ENCODE measurements at places on chromosomes 4 and X.

DNA sequence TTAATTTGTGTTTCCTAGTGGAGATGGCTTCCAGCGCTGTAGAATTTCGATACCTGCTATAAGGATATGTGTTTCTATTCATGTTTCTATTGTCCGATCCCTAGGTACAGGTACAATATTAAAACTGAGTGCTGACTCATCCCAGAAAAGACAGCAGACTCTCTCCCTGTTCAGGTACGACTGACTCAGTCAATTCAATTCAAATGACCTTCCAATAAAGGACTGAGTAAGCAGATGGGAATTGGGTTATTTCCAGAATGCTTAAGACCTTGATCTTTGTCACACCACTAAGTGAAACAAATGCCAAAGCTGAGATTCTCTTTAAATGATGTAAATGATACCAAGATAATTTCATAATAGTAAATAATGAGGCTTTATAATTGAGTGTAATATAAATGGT is 1596.9 kb downstream of the RPA4 start:
- DNase-seq = no peak

- no peak for DNase-seq
Measured at GRCh38 chrX:76617020-76617419, 189.5 kb downstream of the MAGEE1 start.

GRCh38 chrX:26927419-26927818 is 535.7 kb downstream of the PPP4R3C start:
- no peak for DNase-seq

DNA sequence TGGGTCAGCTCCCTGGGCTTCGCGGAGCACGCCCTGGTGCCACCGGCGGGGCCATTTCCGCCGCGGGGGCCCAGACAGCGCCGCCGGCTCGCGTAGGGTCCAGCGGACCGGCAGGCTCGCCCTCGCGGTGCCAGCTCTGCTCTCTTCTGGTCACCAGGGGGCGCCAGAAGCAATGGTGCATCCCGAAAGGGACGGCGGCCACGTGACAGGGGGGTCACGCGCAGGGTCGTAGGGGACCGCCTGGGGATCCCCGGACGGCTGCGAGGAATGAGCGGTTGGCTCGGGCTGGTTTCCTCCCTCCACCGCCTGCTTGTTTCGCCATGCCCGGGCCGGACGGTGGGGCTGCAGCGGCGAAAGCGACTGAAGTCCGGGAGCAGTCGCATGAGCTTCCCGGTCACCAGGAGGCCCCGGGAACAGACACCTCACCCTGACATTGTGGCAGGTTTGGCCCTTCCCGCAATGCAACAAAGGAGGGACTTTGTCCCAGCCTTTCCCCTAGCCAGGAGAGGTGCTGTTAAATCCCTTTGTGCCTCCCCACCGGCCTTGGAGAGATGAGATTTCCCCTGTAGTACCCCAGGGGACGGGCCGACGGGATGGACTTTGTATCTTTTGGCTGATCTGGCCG is 15.8 kb downstream of the ZCCHC12 start:
- peak; percentile 61 for DNase-seq

DNA sequence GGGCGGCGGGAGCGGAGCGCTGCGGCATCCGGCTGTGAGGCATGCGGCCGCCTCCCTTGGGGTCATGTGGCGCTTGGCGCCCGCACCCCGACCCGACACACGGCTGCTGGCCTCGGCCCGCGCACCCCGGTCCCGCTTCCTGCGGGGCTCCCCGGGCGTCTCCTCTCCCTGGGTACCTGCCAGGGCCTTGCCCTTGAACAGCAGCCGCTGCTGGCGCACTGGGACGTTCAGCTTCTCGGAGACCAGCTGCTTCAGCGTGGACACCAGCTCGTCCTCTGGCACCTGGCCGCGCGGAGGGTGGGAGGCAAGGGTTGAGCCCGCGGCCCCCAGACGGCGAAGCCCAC is 391 bp downstream of the UBL4A start:
- DNase-seq = peak; percentile 59

GRCh38 chr4:136554033-136554432 is 978.3 kb downstream of the PCDH18 start:
- no peak for DNase-seq

- DNase-seq = no peak
Measured at GRCh38 chr4:111303806-111304205, 680.9 kb upstream of the PITX2 start.

DNA sequence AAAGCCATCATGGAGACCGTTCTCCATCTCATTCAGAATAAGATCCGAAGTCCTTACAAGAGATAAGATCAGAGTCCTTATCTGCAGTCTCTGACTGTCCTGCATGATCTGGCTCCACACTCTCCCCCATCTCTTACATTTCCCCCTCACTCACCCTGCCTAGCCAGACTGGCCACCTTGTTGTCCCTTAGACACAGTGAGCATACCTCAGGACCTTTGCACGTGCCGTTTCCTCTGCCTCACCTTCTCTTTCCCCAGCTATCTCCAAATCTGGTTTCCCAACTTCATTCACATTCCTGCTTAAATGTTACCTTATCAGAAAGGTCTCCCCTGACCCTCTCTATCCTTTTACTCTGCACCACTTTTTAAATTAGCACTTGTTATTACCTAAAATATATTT is 44.0 kb downstream of the KLHL5 start:
- no peak for DNase-seq

DNA sequence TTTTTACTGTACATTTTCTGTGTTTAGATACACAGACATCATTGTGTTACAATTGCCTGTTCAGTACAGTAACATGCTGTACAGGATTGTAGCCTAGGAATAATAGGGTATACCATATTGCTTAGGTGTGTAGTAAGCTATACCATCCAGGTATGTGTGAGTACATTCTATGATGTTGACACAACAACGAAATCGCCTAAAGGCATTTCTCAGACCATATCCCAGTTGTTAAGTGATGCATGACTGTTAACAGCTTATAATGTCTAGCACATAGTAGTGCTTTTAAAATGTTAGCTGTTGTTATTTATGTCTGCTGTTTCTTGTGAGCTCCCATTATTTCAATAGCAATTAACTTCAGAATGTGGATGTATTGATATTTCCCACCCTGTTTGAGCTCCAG is 4.5 kb downstream of the PRRG1 start:
- DNase-seq = no peak

DNA sequence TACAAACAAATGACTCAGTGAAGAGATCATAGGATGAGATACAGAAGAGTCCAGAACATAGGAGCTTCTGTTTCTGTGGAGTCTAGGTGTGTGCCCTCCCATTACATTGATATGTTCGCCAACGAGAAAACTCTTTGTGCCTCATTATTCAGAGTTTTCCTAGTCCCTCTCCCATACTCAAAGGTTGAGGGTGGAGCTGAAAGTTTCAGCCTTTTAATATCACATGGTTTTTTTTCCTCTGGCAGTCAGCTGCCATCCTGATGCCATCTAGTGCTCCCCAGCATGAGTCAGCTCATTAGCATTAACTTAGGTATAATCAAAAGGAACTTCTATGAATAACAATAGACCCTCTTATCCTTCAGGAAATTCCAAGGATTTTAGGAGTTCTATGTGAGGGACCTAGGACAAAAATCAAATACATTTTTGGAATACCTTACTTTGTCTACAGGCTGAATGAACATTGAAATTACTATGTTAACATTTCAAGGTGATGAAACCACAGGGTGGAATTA is 559.6 kb upstream of the AMOT start:
- DNase-seq = no peak

DNA sequence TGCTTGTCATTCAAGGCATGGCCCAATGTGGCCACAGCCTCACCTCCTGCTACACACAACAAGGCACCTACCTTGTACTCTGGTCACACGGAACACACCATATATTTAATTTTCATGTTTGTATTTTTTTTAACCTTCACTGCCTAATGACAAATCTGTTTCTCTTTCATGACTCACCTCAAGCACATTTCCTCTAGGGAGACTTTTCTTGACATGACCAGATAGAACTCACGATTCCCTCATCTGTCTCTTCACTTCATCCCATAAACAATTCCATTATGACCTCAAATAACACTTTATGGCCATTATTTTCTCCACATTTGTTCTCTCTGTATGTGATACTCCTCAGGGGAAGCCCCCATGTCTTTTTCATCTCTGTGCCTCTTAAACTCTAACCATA is 11.1 kb downstream of the DRP2 start:
- DNase-seq = no peak

GRCh38 chrX:13179100-13179499 is 134.7 kb upstream of the FAM9C start:
- DNase-seq = no peak

- no peak for DNase-seq
Measured at GRCh38 chrX:108671526-108671925, 64.8 kb downstream of the IRS4 start.

- DNase-seq = no peak
Measured at GRCh38 chrX:124293810-124294209, 38.6 kb upstream of the TEX13D start.

DNA sequence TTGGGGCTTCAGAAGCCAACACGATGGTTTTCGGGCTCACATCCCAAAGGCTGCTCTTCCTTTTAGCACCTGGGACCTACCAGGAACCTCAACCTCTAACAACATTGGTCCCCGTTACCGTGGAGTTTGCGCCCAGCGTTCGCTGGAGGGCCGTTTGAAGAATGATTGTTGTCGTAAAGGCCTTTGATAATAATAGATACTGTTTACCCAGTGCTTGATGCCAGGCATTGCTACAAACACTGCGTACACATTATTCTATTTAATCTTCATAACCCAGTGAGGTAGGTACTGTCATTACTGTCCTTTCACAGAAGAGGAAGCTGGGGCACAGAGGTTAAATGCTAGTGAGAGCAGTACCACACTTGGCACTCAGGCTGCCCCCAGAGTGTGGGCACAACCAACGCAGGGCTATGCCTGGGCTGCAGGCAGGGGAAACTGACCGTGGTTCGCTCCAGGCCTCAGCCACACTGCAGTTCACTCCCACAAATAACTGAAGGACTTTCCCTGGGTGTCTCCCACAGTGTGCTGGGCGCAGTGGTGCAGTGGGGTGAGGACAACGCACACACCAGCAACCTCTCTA is 1.0 kb upstream of the ACSL1 start:
- DNase-seq = no peak

- DNase-seq = no peak
Measured at GRCh38 chr4:126124818-126125217, 810.1 kb downstream of the FAT4 start.

- DNase-seq = no peak
Measured at GRCh38 chr4:877502-877901, 51.6 kb upstream of the CPLX1 start.

- DNase-seq = no peak
Measured at GRCh38 chrX:19893727-19894126, 6.3 kb upstream of the SH3KBP1 start.

DNA sequence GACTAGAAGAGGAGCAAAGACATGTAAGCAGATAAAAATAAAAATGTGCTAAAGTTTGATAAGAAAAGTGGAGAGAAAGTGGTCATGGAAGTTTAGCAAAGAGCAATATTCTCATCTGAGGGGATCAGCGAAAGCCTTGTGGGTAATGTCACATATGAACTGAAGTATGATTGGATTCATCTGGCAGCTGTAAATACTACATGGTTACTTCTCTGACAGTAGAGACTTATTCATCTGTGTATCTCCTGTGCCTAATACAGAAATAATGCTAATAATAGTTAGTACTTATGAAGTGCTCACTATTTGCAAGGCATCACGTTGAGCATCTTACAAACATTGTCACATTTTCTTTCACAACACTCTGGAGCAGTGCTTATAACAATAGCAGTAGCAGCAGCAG is 8.9 kb upstream of the IGSF1 start:
- no peak for DNase-seq

DNA sequence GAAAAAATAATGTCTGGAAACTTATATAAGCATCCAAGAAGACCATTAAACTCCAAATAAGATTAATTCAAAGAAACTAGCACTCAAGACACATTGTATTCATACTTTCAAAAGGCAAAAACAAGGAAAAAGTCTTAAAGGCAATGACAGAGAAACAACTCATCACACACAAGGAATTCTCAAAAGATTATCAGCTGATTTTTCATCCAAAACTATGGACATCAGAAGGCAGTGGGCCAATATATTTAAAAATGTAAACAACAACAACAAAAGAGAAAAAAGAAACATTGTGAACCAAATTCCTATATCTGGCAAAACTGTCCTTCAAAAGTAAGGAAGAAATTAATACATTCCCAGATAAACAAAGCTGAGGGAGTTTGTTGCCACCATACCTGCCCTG is 711.4 kb upstream of the GALNTL6 start:
- no peak for DNase-seq

- DNase-seq = no peak
Measured at GRCh38 chr4:7423801-7424552, 10.8 kb downstream of the PSAPL1 start.

DNA sequence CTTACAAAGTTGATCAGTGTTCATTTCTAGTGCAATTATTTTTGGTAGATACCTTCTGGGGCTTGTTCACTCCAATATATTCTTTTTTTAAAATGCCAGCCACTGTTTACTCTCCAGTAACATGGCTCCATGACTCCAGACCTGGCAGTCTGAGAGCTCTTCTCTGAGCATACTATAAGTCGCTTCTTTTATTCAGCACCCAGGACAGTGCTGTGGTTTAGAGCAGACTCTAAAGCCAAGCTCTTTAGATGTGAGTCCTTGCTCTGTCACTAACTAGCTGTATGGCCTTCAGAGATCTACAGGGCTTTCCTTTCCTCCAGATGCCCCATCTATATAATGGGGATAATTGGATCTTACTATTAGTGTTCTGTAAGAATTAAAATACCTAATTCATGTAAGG is 200.2 kb upstream of the FAM241A start:
- no peak for DNase-seq

DNA sequence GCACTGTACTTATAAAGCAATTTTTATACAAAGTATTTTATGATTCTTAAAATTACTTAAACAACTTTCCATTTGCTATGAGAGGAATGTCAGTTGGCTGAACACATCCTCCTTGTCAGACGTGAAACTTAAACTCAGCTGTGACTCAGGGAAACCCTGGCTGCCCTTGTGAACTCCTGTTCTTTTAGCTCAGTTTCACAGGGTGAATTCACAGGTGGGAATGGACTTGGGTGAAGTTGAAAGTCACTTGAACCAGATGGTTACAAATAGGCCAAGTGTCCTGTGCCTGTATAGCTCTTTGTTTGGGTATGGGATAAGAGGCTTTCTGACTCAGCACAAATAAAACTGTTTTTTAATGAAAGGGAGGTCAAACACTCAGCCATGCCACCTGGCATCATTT is 67.4 kb upstream of the FAM47B start:
- no peak for DNase-seq

DNA sequence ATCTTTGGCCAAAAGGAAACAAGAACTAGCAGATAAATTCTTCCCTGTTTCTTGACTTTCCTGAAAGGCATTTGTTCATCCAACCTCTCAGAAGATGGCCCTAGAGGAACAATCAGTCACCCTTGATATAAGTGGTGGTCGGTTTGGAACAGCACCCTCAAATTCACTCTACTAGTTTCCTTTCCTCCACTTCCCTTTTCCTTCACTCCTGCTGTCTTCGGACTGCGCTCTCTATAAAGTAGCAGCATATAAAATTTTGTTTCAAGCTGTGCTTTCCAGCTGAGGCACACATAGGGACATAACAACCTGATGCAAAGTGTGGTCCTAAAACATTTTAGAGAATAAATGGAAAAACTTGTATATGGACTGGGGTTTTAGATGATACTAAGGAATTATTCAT is 29.0 kb upstream of the MOB1B start:
- DNase-seq = no peak
